ENCODE measurements at places on chromosomes 7 and 10. TPM values are rescaled to one million over a fixed set of nuclear protein-coding genes. Genes with fewer than 3 reads are reported as not detected.

ANKRD61 gene
- polyA plus RNA-seq: not detected

BLOC1S2 gene
- 30.4 TPM for polyA plus RNA-seq

KCP gene
- 1.5 TPM for polyA plus RNA-seq

GCK gene
- 0.64 TPM for polyA plus RNA-seq

IL6 gene
- polyA plus RNA-seq: 2.9 TPM

GIMAP1 gene
- polyA plus RNA-seq: 6.9 TPM

GTPBP4 gene
- polyA plus RNA-seq: 17.3 TPM

PAX2 gene
- polyA plus RNA-seq: not detected

GLUD1 gene
- polyA plus RNA-seq: 83.7 TPM

TMEM130 gene
- polyA plus RNA-seq: 0.11 TPM

DKK1 gene
- 2.1 TPM for polyA plus RNA-seq

KCND2 gene
- polyA plus RNA-seq: 0.05 TPM

PDE1C gene
- polyA plus RNA-seq: 0.32 TPM

OR2AE1 gene
- not detected for polyA plus RNA-seq

SLC16A12 gene
- 0.13 TPM for polyA plus RNA-seq

PLAU gene
- 3.6 TPM for polyA plus RNA-seq

PNPLA8 gene
- polyA plus RNA-seq: 21.8 TPM

LIPF gene
- polyA plus RNA-seq: 298 TPM

TEX47 gene
- polyA plus RNA-seq: not detected

DNAJC12 gene
- polyA plus RNA-seq: 0.52 TPM

KCNIP2 gene
- 42.7 TPM for polyA plus RNA-seq

CYP26C1 gene
- polyA plus RNA-seq: 0.03 TPM

TMEM26 gene
- not detected for polyA plus RNA-seq

ECD gene
- polyA plus RNA-seq: 6.8 TPM

NFE2L3 gene
- polyA plus RNA-seq: 1.9 TPM

DLX5 gene
- not detected for polyA plus RNA-seq
